ENCODE measurements at places on chromosomes 3 and 15.

GRCh38 chr3:48945891-48946549, 27.4 kb downstream of the ARIH2 start:
- no peak for DNase-seq

DNA sequence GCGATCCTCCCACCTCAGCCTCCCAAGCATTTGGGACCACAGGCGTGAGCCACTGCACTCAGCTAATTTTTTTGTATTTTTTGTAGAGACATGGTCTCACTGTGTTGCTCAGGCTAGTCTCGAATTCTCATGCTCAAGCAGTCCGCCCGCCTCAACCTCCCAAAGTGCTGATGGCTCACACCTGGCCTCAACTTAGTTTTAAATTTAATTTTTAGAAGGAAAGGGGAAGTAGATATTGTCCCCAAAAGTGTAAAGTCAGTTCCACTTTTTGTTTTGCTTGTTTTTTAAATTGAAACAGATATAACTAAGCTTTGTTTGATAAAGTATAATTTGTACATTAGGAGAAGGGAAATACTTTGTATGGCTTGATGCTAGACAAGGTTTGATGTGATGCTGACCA, 31.3 kb upstream of the NFKBIZ start:
- DNase-seq, result no peak

GRCh38 chr15:76340198-76340802, 3.7 kb downstream of the ISL2 start:
- peak; percentile 20 for DNase-seq

DNA sequence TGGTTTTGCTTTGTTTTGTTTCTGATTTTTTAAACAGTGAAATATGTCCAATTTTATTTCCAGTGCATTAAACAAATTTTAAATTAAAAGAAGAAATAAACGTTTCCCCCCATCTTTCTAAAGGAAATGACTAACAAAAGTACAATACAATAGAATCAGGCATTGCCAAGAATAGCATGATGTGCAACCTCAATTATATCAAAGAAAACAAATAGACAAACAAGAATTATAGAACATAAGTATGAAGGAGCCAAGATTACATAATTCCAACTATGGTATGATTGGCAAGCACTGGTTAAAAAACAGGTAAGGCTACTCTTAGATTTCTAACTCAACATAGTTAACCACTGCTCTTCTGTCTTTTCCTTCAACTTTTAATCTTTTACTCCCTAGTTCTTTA, 26.4 kb downstream of the TIGIT start:
- DNase-seq, result no peak

- peak; percentile 85 for DNase-seq
Measured at GRCh38 chr3:168034152-168034928, 61.4 kb downstream of the GOLIM4 start.

GRCh38 chr3:71850654-71851053, 65.7 kb upstream of the PROK2 start:
- no peak for DNase-seq

- peak; percentile 55 for DNase-seq
Measured at GRCh38 chr3:194404365-194405140, 5.5 kb upstream of the GP5 start.

DNA sequence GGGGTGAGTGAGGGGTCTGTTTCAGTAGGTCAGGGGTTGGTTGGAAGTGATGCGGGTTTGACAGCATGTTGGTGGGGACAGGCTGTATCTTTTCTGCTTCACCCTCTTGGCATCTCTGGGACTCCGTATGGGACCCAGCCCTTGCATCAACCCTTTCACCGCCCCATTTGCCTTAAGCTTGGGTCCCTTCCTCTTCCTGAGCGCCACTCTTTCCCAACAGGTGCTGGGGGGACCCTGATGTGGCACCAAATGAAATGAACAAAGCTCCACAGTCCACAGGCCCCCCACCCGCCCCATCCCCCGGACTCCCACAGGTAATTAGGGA, 1.1 kb downstream of the EIF4G1 start:
- DNase-seq, result no peak

- peak; percentile 45 for DNase-seq
Measured at GRCh38 chr3:136882571-136882970, 20.6 kb downstream of the NCK1 start.

- DNase-seq, result no peak
Measured at GRCh38 chr15:57019496-57020160, 101.2 kb downstream of the TCF12 start.

DNA sequence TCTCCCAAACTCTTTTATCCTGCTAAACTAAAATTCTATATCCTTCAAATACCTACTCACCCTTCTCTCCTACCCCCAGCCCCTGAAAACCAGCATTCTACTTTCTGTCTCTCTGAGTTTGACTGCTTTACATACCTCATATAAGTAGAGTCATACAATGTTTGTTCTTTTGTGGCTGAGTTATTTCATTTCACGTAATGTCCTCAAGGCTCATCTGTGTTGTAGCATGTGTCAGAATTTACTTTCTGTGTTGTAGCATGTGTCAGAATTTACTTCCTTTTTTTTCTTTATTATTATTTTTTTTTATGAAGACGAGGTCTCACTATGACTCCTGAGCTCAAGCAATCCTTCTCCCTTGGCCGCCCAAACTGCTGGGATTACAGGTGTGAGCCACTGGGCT, 20.1 kb downstream of the IFT122 start:
- no peak for DNase-seq

GRCh38 chr3:101172516-101172915, 147.9 kb downstream of the IMPG2 start:
- DNase-seq, result no peak

DNA sequence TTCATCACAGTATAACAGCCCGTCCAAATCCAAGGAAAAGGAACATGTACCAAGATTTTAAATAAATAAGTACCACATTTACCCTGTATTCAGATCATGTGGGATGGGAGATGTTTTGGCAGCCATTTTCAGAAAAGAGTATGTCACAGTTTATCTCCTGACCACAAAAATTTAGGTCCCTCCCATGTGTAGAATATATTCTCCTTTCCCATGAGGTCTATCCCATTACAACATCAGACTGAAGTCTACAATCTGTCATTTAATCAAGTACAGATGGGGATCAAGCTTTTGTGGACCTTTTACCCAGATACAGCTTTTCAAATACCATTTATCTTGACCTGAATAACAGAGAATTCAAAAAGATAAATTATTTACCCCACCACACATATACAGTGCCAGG, 444.5 kb downstream of the PLOD2 start:
- DNase-seq, result no peak
